ENCODE measurements at places on chromosomes 3 and 15. TPM values are rescaled to one million over a fixed set of nuclear protein-coding genes. Genes with fewer than 3 reads are reported as not detected.
A peak's percentile ranks its signal among the peaks of the same experiment; 100 is the strongest.

DNA sequence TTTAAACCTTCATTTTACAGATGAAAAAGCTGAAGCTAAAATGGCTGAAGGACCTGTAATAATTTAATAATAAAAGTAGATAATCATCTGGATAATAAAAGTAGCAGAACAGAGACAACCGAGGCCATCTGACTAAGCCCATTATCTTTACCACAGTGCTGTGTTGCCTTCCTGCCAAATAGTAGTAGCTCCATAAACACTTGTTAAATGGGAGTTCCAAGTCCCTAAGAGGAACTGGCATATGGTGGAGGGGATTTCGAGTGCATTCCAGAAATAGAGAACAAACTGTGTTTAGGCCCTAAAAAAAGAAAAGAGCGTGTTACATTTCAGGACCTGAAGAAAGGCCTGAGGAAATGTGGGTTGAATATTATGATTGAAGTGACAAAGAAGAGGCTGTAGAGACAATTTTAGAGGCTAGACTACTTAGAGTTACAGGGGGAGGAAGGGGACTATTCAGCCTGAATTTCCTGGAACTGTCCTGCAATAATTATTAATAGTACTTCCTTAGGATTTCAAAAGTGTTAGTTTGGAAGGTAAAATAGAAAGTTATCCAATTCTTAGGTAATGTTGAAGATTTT lies 424.3 kb downstream of the ROBO2 start:
- DNase-seq: no peak

DNA sequence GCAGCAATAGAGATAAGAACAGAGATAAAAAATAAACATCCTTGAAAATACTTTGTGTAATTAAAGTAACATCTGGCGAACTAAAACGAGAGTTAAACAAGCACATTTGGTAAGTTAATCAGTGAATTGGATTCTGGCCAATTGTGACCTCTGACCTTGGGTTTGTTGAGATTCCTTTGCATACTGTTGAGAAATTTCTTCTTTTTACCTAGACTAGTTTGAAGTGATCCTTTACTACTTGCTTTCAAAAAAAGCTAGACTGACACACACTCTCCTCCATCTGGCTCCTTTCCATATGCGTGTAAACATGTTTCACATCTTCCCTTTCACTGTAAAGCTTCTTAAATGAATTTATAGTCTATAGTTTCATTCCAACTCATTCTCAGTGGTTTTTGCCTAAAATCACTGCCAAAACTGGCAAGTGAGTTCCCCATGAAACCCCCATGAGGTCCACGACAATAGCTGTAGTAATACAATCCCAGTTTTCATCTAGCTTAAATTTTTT lies 17.3 kb upstream of the GBE1 start:
- no peak for DNase-seq

DNA sequence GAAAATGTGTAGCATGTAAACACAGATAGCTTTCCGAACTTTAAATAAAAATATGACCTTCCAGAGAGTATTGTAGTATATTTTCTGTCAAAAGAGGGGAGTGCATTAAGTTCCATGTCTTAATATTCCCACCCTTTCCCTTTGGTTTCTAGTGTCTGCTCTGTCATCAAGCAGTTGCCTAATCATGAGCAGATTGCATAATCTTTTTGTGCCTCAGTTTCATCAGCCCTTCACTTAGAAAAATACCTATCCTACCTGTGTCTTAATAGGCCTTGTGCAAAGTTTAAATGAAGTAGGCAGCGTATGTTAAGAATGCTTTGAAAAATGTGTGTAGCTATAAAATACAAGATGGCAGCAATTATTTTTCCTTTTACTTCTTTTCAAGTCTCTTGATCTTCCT lies 52.8 kb downstream of the CALML4 start:
- DNase-seq: no peak

DNA sequence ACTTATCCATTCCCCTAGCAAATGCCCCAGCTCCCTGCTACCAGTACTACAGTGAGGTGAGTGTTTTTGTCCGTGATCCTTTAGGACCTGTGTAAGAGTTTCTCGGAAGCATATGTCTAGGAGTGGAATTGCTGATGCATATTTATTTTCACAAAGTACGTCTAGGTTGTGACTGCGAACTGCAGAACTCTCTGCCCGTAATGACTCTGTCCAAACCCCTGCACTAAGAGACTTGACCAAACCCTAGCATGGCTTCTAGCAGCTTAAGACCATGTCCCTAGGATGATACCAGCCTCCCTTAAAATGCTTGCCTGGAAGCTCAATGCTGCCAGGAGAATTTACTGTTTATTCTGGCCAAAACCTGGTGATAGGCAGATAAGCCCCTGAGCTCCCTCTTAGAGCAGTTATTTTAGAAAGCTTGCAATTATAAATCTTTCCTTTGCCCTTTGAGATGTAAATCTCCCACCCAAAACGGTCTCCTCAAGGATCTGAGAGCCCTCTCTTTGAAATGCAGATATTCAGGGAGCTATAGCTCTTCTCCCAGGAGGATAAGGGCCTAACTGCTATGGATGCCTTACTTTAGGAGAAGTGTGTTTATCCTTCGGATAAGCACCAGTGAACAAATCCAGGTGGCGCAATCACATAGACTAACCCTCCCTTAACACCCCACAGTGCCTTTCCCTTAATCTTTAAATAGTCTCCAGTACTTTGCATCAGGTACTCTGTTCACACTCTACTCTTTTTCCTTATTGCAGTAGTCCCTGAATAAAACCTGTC lies 14.7 kb upstream of the CA12 start:
- no peak for DNase-seq

- DNase-seq: no peak
Measured at GRCh38 chr3:161332792-161333191, 38.5 kb downstream of the SPTSSB start.

GRCh38 chr3:135272026-135272669 lies 477.1 kb downstream of the EPHB1 start:
- DNase-seq: no peak

GRCh38 chr3:108428586-108428985 lies 81.8 kb downstream of the MYH15 start:
- DNase-seq: no peak

DNA sequence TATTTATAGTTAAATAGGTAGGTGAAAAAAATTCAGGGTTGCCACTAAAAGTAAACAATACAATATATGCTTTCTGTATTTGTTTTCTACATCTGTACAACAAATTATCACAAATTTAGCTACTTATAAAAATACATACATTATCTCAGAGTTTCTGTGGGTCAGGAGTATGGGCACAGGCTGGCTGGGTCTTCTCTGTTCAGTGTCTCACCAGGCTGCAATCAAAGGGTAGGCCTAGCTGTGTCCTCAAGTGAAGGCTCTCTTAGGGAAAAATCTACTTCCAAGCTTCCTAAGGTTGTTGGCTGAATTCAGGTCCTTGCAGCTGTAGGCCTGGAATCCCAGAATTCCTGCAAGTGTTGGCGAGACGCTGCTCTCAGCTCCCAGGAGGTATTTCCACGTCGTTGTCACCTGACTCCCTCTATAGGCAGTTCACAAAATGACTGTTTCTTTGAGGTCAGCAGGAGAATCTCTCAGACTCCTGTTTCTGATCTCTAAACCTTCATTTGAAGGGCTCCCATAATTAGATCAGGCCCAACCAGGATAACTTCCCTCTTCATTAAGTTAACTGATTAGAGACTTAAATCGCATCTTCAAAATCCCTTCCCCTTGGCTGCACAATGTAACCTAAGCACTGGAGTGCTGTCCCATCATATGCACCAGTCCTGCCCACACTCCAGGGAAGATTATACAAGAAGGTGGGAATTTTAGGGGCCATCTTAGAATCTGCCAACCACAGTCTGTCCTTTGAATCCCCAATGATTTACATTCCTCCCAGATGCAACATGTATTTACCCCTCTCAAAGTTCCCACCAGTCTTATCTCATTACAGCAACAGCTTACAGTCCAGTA lies 296.6 kb downstream of the SUCLG2 start:
- DNase-seq: no peak

- no peak for DNase-seq
Measured at GRCh38 chr15:100094127-100094510, 247.7 kb downstream of the ADAMTS17 start.

DNA sequence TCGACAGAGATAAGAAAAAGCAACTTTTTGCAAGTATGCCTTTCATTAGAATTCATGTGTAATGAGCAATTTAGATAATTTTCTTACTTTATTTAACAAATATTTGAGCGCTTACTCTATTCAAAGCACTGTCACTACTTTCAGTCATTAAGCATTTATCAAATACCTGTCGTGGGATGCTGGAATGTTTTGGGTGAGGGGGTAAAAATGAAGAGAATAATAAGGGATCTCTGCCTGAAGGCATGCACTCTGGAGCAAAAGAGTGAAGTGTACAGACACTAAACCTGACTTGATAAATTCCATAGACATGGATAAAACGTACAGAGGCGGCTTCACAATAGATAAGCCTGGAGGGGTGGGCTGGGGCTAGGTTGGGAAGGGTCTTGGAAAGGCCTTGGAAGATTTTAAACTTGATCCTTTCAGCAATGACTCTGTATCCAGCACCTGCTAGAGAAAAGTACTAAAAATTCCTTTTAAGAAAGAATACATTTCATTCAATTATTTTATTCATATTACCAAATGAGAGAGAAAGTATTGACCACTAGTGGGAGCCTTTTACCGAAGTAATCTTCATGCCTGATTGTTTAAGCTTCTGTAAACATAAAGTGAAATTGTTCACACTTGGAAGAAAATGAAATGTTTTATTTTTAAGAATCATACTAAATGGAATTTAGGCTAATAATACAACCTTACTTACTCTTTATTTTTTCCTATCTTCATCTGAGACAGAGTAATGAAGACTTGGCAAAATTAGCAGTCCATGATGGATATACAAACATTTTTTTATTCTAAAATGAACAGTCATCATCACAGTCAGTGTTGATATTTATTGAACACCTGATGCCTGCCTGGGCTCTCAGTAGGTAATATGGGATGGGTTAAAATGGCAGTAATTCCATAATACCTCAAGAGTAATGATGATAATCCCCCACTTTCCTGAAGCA lies 113.2 kb downstream of the PPP2R3A start:
- DNase-seq: no peak

GRCh38 chr15:99454941-99455788 lies 110.6 kb upstream of the MEF2A start:
- peak; percentile 51 for DNase-seq

DNA sequence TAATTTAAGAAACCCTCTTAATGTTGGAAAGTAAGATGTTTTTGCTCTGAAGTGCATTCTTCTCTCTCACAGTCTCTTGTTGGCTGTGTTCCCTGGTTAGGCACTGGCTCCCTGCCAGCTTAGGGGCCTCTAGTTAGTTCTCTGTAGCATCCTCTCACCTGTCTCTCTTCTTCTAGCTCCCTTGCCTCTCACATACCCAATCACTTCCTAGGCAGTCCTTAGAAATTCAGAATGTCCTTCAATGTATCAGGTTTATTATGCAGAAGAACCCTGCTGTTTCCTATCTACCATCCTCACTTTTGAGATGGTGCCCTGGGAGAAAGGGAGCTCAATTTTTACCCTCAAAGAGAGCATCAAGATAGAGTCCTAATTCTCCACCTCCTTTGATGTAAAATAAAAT lies 36.2 kb upstream of the CPNE4 start:
- DNase-seq: no peak

DNA sequence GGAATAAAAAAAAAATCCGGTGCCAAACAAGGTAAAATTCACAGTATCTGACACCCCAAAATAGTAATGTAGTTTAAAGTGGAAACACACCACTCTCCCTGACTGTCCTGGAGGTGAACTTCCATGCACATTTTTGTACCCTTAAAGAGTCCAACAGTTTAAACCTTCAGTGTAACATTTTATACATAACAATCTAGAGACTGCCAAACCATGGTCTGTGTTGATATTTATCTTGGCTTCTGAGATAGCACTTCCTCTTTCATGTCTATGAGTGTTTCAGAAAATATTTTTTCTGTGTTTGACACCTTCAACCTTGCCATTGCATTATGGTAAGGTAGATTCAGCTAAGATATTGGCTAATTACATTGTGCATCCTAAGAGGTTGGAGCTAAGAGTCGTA lies 13.9 kb downstream of the TMEM45A start:
- DNase-seq: no peak

DNA sequence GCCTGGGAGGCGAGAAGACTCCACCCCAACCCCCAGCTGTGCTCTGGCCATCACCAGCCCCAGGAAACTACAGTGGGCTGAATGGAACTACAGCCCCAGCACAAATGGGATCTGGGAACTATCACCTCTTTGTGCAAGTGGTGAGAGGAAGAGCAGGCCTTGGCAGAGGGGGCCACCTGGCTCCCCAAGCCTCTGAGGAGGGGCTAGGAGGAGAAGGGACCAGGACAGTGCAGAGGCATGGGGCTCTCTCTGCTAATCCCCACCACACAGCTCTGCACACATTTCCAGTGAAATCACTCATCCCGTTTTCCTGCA lies 31.6 kb downstream of the KY start:
- DNase-seq: no peak

DNA sequence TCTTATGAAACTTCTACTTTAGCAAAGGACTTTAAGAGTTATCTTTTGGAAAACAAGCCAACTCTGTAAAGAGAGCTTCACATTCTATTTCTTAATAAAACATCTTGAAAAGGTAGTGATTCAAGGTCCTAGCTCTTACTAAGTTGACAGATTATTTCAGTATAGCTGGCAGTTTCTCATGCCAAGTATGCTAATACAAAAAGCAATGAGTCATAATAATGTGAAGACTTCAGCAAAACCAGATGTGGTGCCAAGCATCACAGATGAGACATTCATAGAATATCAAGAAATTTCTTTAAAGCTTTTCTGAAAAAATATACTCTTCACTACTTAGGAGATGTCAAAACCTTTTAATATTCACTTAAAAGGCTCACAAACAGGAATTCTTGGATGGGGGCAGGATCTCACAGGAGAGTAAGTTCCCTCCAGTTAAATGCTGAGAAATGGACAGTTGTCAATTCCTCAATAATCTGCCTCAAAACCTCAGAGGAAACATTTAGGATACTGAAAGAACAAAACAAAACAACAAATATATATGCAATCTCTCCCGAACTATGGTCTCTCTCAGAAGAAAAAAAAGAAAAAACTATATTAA lies 45.6 kb downstream of the DCBLD2 start:
- no peak for DNase-seq

DNA sequence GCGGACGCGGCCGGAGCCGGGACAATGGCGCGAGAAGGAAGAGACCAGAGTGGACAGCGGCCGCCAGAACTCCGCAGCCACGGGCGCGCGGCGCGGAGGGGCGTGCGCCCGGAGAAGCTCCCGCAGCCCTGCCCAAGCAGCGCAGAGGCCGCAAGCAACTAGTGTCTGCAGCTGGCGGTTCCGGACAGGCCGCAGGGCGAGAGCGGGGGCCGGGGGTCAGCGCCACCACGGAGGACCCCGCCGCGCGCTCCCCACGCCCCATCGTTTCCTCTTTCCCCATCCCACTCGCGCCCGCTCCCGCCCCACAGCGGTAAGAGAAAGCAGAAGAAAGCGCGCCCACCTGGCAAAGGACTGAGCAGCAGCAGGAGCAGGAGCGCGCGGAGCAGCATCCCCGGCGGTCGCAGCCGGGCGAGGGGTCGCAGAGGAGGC lies 440 bp downstream of the PRTG start:
- DNase-seq: peak; percentile 54

Gene PGBD4
- 1.5 TPM for polyA plus RNA-seq

Gene GABRB3
- polyA plus RNA-seq: 7.2 TPM

Gene RBMS3
- 14.3 TPM for polyA plus RNA-seq

Gene FRMD5
- polyA plus RNA-seq: 0.91 TPM

Gene CCR8
- polyA plus RNA-seq: not detected

Gene RBP2
- 0.40 TPM for polyA plus RNA-seq

Gene CHRNA5
- 6.8 TPM for polyA plus RNA-seq

Gene PRSS50
- 3.2 TPM for polyA plus RNA-seq
